ENCODE measurements at places on chromosomes 3 and 15.

GRCh38 chr15:40618906-40619305 lies 24.9 kb downstream of the KNL1 start:
- no peak for DNase-seq

GRCh38 chr3:150783920-150784746 lies 21.2 kb upstream of the SIAH2 start:
- DNase-seq = no peak

DNA sequence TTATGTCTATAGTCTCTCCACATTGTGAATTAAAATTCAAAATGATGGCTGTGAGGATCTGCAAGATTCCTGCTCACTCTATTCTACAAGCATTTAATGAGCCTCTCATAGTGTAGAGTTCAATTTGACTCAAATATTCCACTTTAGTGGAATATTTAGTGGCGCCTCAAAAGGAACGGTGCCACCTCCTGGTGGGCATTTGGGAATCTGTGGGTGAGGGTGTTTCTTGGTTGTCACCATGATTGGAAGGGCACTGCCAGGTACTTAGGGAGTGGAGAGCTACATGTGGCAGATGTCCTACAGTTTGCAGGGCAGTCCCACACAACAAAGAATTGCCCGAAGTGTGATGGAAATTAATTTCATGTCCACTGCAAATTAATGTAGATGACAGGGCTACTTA lies 21.5 kb upstream of the KCNMB3 start:
- peak; percentile 13 for DNase-seq

- no peak for DNase-seq
These were observed 212.4 kb downstream of the IL5RA start for GRCh38 chr3:2897821-2898220.

- DNase-seq = no peak
These were observed 226.8 kb downstream of the DTWD1 start for GRCh38 chr15:49847423-49848281.

DNA sequence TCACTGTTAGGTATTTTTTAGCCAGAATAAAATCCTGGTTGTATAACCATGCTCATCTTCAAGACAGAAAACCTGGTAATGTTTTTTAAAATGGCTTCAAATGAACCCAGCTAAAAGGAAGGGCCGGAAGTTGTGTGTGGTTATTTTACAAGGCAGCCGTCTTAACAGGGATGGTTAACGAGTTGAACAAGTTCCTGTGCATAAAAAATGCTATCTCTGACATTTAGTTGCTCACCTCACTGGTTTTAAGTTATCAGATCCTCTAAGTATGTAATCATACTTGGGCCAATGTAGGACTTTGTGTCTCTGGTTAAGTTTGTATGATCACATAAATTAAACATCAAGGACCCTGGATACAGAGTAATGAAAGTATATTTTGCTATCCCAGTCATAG lies 2.1 kb downstream of the ATP11B start:
- peak; percentile 74 for DNase-seq

DNA sequence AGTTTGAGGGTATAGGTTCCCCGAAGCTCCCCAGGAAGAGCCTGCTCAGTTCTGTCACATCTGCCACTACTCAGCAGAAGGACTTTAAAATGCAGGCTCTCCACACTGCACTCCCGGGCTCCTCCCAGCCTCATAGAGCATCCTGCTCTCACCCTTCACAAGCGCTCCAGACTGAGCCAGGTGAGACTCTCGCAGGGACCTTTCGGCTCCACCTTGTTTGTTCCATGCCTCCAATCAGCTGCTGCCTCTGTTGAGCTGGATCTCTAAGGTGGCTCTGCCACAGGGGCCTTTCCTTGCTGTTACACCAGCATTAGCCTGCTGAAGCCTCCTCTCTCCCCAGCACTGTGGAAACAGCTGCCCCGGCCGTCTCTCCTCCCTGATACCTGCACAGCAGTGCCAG lies 56.1 kb downstream of the SLCO3A1 start:
- no peak for DNase-seq

GRCh38 chr3:143139762-143140161 lies 20.2 kb downstream of the CHST2 start:
- DNase-seq = no peak

GRCh38 chr15:60513676-60514075 lies 34.7 kb upstream of the ICE2 start:
- DNase-seq = no peak

DNA sequence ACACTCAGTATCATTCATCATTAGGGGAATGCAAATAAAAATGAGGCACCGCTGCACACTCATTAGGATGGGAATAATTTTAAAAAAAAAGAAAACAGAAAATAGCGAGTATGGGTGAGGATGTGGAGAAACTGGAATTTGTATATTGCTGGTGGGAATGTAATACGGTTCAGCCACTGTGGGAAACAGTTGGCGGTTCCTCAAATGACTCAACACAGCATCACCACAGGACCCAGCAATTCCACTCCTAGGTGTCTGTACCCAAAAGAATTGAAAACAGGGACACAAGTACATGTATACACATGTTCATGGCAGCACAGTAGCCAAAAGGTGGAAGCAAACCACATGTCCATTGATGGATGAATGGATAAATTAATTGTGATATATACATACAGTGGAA lies 35.2 kb upstream of the RFTN1 start:
- DNase-seq = no peak

All from CD4-positive, alpha-beta T cell treated with Interleukin-21 for 1 hour (primary cell).